ENCODE measurements at places on chromosomes 4 and X. TPM values are rescaled to one million over a fixed set of nuclear protein-coding genes. Genes with fewer than 3 reads are reported as not detected.
A peak's percentile ranks its signal among the peaks of the same experiment; 100 is the strongest.

DNA sequence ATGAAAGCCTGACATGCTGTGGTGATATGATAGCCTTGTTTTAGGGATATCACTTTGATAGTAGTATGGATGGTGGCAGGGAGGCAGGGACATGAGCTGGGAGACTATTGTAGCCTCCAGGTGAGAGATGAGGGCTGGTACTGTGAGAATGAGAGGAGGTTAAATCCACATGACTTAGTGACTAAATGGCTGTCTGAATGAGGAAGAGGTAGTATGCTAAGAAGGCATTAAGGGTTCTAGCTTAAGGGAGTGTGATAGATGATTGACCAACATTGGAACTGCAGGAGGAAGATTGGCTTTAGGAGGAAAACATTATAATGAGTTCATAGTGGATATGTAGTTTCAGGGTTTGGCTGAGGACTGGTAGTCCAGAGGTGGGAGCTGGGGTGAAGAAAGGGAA is 195.0 kb upstream of the ANK2 start:
- H3K27me3 ChIP-seq = no peaks in the 10 kb centered on the region
- H3K4me1 ChIP-seq = peaks cover 5% of the 10 kb centered on the region
- H3K36me3 ChIP-seq = no peaks in the 10 kb centered on the region
- no peak for DNase-seq

DNA sequence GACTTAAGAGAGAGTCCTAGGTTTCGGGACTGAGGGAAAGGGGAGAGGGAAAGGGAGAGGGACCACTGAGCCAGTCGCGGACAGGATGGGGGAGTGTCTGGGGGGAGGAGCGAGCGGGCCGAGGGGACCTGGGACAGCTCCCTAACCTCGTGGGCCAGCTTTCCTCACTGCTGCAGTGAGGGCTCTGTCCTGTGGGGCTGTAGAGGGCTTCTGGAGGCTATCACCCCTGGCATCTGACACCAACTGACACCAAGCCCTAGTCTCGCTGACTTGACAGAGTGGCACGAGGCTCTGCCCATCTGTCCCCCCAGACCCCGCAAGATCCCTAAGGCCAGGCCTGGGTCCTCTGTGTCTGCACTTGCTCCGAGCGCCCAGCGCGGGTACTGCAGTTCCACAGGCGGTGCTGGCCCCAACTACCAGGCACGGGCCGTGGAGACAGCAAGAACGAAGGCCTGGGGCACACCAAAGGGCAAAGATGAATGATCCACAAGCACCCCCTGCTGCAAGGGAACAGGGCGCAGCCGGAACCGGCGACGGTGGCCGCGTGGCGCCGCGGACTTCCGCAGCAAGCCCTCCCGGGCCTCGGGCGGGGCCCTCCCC is 465 bp downstream of the HAUS7 start:
- H3K4me3 ChIP-seq = no peak overlapping the region
- H3K27me3 ChIP-seq = no peaks in the 10 kb centered on the region
- H3K4me1 ChIP-seq = no peaks in the 10 kb centered on the region
- H3K36me3 ChIP-seq = no peaks in the 10 kb centered on the region

Gene FAM13A
- 43.9 TPM for total RNA-seq

Gene SMIM10L2A
- total RNA-seq = 37.5 TPM

Gene MGARP
- 158 TPM for total RNA-seq

Gene TMEM156
- 0.84 TPM for total RNA-seq

DNA sequence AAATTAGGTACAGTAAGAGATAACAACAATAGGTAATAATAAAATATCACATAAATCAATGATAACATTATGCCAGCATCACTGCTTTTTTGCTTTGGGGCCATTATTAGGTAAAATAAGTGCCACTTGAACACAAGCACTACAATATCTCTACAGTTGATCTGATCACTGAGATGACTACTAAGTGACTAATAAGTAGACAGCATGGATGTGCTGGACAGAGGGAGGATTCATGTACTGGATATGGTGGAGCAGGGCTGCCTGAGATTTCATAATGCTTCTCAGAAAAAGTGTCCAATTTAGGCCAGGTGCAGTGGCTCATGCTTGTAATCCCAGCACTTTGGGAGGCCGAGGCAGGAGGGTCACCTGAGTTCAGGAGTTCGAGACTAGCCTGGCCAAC is 137.8 kb upstream of the IL1RAPL2 start:
- H3K27ac ChIP-seq = no peak overlapping the region
- no peak for DNase-seq
- no peaks in the 10 kb centered on the region for H3K4me1 ChIP-seq
- no peaks in the 10 kb centered on the region for H3K27me3 ChIP-seq
- H3K4me3 ChIP-seq = no peak overlapping the region
- no peaks in the 10 kb centered on the region for H3K36me3 ChIP-seq

DNA sequence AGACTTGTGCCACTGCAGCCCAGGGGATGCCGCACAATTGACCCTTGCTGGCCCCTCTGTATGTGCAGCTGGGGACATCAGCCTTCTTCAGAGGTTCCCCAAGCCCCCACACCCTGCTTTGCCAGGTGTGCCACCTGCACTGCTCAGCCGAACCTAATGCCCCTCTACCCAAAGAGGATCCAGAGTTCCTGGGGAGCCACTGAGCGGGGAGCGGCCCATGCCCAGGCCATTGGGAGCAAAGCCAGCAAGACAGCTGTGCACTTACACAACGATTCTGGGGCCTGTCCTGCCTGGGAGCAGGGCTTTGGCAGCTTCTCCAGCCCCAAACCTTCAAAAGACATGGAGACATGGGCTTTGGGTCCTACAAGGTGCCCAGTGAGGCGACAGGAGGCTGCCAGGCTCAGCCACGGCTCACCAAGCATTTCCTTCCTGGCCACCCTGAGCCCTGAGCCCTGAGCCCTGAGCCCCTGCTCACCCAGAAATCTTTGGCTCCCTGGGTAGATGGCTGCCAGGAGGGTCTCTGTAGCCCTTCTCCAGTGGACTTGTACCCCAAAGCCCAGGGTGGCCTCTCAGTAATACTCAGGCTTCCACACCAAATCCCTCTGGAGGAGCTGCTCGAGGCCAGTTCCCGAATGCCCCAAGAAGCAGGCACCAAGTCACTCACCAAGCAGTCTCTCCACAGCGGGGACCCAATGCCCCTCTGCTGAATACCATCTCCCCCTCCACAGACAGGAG is 13.0 kb downstream of the PNMA6E start:
- no peaks in the 10 kb centered on the region for H3K27me3 ChIP-seq
- no peaks in the 10 kb centered on the region for H3K4me1 ChIP-seq
- H3K27ac ChIP-seq = no peak overlapping the region
- no peaks in the 10 kb centered on the region for H3K36me3 ChIP-seq
- H3K4me3 ChIP-seq = no peak overlapping the region
- DNase-seq = no peak

Gene CT55
- not detected for total RNA-seq

- no peak overlapping the region for H3K4me3 ChIP-seq
- no peaks in the 10 kb centered on the region for H3K36me3 ChIP-seq
- no peak for DNase-seq
- no peak overlapping the region for H3K27ac ChIP-seq
- H3K27me3 ChIP-seq = peaks cover 4% of the 10 kb centered on the region
- H3K4me1 ChIP-seq = no peaks in the 10 kb centered on the region
Observed at GRCh38 chrX:42290608-42291007, 367.3 kb upstream of the CASK start.

Gene SATL1
- total RNA-seq = 0.41 TPM

DNA sequence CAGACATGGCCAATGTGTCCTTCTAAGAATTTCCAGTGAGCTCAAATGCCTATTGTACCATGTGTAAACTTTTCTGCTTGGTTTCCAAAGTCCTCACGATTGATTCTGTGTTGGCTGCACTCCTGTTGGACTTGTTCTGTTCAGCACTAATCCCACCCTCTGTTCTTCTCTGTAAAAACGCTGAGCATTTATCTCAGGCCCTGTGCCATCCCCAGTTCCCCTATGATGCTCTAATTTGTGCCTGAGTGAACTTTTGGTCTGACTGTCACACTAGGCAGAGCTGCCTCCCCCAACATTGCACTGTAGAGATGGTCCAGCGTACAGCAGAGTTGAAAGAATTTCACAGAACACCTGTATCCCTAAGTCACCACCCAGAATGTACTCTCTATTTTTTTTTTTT is 76.1 kb upstream of the STS start:
- no peak for DNase-seq
- no peaks in the 10 kb centered on the region for H3K4me1 ChIP-seq
- no peak overlapping the region for H3K4me3 ChIP-seq

Gene AMBN
- total RNA-seq = not detected

GRCh38 chr4:142406499-142406835 is 439.6 kb downstream of the INPP4B start:
- H3K4me3 ChIP-seq = no peak overlapping the region
- no peaks in the 10 kb centered on the region for H3K27me3 ChIP-seq
- peaks cover 5% of the 10 kb centered on the region for H3K4me1 ChIP-seq
- H3K27ac ChIP-seq = no peak overlapping the region

Gene MAP7D2
- 0.25 TPM for total RNA-seq

- peak overlapping the region; percentile 74 for H3K27ac ChIP-seq
- no peak overlapping the region for H3K4me3 ChIP-seq
- DNase-seq = no peak
- no peaks in the 10 kb centered on the region for H3K36me3 ChIP-seq
- no peaks in the 10 kb centered on the region for H3K4me1 ChIP-seq
Observed at GRCh38 chrX:68895778-68896177, 67.0 kb downstream of the EFNB1 start.

DNA sequence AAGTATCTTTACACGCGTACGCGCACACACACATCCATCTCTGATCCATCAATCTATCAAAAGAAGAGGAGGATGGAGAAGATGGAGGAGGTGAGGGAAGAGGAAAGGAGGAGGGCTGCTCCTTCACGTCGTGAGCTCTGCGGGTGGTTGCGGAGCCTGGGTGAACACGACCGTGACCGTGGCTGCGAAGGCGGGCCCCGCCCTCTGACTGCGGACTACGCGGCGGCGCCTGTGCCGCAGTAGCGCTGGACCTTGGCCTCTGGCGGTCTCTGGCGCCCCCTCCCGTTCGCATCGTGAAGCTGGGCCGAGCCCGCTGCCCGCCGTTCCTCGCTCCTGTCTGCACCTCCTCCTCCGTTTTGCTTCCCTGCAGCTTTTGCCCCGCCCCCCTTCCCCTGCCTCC is 37.7 kb upstream of the ARAF start:
- H3K36me3 ChIP-seq = no peaks in the 10 kb centered on the region
- H3K4me3 ChIP-seq = no peak overlapping the region
- H3K4me1 ChIP-seq = no peaks in the 10 kb centered on the region
- H3K27me3 ChIP-seq = no peaks in the 10 kb centered on the region
- peak; percentile 79 for DNase-seq

GRCh38 chr4:18735740-18736268 is 714.2 kb upstream of the LCORL start:
- no peak overlapping the region for H3K4me3 ChIP-seq
- DNase-seq = no peak

Gene SERPINA7
- 0.89 TPM for total RNA-seq

DNA sequence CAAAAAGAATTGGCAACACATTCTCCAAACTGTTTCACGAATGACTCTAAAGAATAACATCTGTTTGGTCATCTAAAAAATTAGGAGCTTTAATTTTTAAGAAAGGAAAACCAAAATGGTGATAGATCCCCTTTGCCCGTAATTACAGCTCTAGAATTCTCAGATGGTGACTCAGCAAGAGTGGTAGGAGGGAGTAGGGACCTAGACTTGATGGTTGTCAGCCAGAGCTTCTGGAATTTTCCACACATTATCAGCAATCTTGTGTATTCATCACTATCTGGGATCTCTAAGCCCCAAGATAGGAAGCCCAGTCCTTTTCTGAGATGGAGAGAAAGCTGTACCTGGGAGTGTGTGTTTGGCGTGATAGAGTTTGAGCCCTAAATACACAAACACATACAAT is 103.9 kb upstream of the RAB40AL start:
- no peak overlapping the region for H3K27ac ChIP-seq
- no peaks in the 10 kb centered on the region for H3K4me1 ChIP-seq
- H3K27me3 ChIP-seq = peaks cover 9% of the 10 kb centered on the region
- H3K4me3 ChIP-seq = no peak overlapping the region

- H3K27ac ChIP-seq = no peak overlapping the region
- H3K27me3 ChIP-seq = no peaks in the 10 kb centered on the region
- peaks cover 9% of the 10 kb centered on the region for H3K4me1 ChIP-seq
- no peaks in the 10 kb centered on the region for H3K36me3 ChIP-seq
Observed at GRCh38 chr4:13918991-13919441, 291.5 kb upstream of the BOD1L1 start.

Gene SLC25A53
- 8.6 TPM for total RNA-seq

- H3K27me3 ChIP-seq = no peaks in the 10 kb centered on the region
- H3K4me3 ChIP-seq = no peak overlapping the region
- no peaks in the 10 kb centered on the region for H3K36me3 ChIP-seq
- DNase-seq = peak; percentile 85
- no peak overlapping the region for H3K27ac ChIP-seq
- H3K4me1 ChIP-seq = no peaks in the 10 kb centered on the region
Observed at GRCh38 chrX:20067709-20068561, 48.8 kb downstream of the MAP7D2 start.

Gene FGF5
- not detected for total RNA-seq

- H3K4me3 ChIP-seq = no peak overlapping the region
- no peaks in the 10 kb centered on the region for H3K4me1 ChIP-seq
- peak; percentile 40 for DNase-seq
- no peaks in the 10 kb centered on the region for H3K27me3 ChIP-seq
Observed at GRCh38 chrX:120365320-120365719, 3.4 kb downstream of the ATP1B4 start.

- H3K27ac ChIP-seq = no peak overlapping the region
- no peak for DNase-seq
- H3K27me3 ChIP-seq = no peaks in the 10 kb centered on the region
- H3K4me3 ChIP-seq = no peak overlapping the region
Observed at GRCh38 chr4:89253311-89253710, 54.3 kb downstream of the GPRIN3 start.

DNA sequence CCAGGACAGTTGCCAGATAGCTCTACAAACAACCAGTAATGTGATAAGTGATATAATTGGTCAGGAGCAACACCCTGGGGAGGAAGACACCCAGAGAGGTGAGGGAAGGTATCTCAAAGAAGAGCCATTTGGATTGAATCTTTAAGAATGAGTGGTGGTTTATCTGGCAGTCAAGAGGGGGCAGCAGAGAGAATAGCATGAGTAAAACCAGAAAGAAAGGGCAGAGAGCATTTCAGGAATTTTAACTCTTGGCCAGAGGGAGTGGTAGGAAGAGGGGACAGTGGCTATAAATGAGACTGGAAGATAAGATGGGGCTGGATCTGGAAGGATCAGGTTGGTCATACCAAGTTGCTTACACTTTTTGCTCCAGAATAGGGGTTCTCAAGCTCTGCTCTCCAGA is 5.9 kb upstream of the SEPTIN6 start:
- DNase-seq = no peak
- H3K27ac ChIP-seq = no peak overlapping the region
- no peaks in the 10 kb centered on the region for H3K36me3 ChIP-seq
- H3K4me1 ChIP-seq = peaks cover 6% of the 10 kb centered on the region
- H3K27me3 ChIP-seq = no peaks in the 10 kb centered on the region

- DNase-seq = no peak
- H3K36me3 ChIP-seq = no peaks in the 10 kb centered on the region
- no peak overlapping the region for H3K4me3 ChIP-seq
- no peaks in the 10 kb centered on the region for H3K27me3 ChIP-seq
- no peaks in the 10 kb centered on the region for H3K4me1 ChIP-seq
Observed at GRCh38 chr4:138307319-138307718, 65.2 kb upstream of the SLC7A11 start.
